Cortex of kidney (tissue), 1 donor: ENCODE measurements at places on chromosomes 3 and 15.

DNA sequence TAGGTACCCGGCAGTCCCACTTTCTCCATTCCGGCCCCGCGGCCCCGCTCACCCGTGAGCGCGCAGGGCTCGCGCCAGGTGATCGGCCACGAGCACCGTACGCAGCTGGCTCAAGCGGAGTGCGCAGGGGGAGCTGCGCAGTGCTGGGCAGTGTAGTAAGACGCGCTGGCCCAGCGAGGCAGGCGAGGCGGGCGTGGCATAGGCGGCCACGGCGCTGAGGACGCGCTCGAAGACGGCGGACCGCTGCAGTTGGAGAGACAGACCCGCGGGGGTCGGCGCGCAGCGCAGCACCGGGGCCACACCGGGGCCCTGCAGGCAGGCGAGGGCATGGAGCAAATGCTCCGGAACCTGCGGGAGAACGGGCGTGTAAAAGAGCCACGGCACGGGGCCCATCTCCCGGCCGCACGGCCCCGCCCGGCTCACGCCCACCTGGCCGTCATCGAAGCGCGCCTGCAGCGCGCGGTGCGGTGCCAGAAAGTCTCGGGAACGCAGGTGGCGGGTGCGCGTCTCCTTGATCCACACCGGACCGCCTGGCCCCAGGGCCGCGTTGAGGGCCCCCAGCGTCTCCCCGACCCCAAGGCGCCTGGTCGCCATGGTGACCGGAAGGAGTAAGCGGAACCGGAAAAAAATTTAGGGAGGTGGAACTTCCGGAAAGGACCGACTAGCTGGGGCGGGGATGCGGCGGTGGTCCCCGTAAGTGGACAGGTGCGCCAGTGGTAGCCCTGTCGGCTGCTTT, at the start of gene DALRD3:
TSS of gene DALRD3 (minus strand) at position 610 of the 736 bp plus-strand sequence. CDS start at position 594, 16 bp downstream.
- DNase-seq: no peak

DNA sequence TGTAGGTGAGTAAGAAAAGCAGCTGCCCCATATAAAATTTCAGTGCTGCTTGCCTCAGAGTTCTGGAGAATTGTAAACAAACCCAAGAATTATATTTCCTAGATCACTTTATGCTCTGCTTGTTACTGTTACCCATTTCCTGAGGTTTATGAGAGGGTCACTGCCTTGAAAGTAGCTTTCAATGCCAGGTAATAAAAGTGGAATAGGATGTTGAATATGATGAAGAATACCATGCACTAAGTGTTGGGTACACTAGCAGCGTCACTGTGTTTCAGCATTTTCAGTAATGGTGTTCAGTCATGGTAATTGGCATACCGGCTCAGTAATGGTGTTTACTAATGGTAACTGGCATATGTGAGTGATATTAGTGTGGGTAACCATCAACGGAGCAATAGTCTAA, 449.8 kb upstream of the TPRG1 start:
- no peak for DNase-seq

DNA sequence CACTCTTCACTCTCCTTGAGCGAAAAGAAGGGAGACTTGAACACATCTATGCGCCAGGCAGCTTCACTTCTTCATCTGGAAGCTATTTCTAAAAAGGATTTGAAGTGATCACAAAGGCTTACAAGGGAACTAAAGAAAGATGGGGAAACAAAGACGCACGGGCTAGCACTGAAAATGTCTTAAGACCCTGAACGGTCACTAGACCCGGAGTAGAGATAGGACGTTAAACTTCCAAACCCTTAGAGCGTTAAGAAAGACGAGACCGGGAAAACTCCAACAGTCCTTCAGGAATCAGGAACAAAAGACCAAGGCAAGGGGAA, 47.5 kb upstream of the EPHB3 start:
- no peak for DNase-seq

DNA sequence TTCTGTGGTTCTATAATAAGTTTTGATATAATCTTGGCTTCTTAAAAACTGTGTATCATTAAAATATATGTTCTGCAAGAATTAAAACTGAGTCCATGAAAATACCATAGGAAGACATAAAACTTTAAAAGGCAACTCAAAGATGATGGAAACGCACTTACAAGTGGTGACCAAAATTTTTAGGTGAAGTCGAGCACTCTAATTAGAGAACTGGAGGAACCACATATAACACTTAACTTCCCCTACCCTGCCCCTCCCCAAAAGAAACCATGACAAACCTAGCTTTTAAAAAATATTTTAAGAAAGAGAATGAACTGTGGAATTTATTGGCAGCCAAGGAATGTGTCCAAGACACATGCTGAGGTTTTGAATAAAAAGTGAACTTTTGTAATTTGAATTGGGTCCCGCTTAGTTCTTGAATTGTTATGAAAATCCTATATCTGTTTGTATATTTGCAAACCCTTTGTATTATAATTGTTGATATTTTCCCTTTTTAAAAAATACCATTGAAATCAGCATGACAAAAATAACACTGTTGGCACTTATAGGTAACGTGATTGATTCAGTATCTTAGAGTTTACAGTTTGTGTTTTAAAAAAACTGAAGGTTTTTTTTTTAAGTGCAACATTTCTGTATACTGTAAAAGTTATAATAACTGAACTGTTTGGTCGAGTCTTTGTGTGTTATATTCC, 7.7 kb downstream of the NR2F2 start:
- no peak for DNase-seq

DNA sequence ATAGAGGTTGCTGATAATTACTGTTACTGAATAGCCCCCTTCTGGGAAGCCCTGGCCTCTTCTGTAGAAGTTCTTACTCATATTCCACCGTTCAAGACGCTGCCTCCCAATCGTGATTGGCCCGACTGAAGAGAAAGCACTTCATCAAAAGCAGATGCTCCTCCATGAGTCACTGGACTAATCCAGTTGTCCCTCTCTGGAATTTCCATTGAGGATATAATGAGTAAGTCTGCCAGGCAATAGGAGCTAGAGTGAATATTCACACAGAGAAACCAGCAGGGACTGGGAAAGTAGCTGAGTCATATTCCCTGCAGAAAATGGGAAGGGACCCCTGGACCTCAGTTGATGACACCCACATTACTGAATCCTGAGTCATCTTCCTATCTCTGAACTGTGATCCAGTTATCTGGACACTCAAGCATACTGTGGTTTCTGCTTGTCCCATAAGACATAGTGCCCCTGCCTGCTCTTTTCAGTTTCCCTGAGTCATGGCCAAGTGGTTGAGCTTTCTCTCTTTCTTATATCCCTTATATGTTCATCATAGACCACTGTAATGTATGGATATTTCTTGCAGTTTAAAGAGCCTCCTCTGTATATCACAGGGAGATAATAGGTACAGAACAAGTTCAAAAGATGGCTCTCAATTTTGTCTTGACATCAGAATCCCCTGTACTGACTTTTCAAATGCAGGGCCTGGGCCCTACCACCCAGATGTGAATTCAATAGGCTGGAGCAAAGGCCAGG, 151.2 kb upstream of the CDIN1 start:
- DNase-seq: no peak

DNA sequence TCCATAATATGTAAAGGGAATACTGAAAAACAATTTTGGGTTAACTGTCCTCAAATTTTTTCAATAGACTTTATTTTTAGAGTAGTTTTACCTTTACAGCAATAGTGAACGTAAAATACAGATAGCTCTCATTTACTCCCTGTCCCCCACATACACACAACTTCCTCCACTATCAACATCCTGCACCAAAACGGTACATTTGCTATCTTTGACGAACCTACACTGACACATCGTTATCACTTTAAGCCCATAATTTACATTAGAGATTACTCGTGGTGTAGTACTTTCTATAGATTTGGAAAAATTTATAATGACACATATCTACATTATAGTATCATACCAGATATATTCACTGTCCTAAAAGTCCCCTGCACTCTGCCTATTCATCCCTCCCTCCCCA, 16.9 kb upstream of the P2RY1 start:
- DNase-seq: no peak

DNA sequence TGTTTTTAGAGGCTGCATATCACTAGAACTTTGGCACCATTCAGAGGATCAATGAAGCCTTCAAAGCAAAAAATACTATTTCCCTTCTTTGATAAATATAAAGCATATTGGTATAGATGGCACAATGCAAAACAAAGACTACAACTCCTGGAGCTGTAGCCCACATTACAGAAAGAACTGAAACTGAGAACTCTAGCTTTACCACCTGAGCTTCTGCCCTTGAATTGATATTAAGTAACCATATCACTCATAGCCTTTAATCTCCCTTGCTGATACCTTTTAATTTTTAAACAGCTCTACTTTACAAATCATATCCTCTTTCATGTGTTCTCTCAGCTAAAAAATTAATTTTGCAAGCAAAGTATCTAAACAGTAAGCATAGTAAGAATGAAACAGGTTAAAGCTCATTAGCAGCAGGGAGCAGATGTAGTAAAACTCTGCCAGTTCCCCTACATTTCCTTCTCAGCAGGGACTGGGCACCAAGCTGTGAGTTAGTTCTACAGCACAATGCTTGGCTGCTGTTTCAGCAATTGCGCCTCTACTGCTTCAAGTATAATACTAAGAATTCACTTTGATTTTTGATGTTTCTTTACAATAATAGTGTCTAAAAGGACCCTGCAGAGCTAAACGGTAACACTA, 97.9 kb upstream of the NANOGP8 start:
- DNase-seq: no peak

DNA sequence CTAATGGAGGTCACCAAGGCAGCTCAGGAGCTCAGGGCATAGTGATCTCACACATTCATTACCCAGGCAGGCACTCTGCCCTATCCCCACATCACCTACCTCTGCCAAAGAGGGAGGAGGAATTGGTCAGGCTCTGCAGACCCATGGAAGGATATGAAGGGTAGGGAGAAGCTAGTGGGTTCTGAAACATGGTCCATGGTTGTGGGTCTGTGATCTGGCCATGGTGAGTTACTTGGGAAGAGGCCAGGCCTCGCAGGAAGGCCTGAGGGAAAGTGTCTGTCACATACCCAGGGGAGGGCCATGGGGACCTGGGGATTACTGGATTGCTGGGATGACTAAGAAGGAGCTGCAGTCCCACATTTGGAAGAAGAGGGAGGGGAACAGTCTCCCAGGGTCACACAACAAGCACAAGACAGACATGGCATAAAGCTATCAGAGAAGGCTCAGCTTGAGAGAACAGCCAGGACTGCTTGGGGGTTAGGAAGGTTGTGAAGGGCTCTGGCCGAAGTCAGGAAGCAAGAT, 1.4 kb upstream of the PRSS50 start:
- no peak for DNase-seq

- DNase-seq: no peak
Observed at GRCh38 chr3:117873249-117873600, 1161.4 kb downstream of the IGSF11 start.

DNA sequence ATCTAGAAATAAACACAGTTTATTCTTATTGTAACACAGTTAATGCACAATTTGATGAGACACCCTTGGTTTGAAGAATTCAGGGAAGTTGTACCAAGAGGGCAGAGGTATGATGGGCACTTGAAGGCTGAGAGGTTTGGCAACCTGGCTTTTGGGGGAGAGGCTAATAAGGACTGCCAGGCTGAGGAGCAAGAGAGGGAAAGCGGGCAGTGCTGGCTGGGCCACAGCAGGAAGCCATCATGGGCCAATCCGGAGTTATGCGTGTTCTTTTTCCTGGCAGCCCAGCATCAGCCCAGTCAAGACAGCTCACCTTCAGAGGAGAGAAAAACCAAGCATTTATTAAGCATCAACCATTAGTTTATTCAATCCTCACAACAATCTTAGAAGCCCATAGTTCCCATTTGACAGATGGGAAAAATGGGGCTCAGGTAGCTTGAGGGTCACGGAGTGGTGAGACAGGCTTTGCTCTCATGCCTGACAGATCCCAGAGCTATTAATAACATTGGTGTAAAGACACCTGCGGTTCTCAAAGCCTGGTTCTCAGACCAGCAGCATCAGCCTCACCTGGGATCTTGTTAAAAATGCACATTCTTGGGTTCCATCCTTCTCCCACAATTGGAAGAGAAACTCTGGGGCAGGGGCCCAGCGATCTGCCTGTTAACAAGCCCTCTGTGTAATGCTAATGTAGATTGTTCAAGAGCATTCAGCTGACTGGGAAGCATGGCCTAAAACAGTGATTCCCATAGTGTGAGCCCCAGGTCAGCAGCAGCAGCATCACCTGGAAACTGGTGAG, 183.7 kb downstream of the NTRK3 start:
- DNase-seq: no peak

GRCh38 chr3:3074551-3075257, 35.5 kb downstream of the IL5RA start:
- DNase-seq: no peak

DNA sequence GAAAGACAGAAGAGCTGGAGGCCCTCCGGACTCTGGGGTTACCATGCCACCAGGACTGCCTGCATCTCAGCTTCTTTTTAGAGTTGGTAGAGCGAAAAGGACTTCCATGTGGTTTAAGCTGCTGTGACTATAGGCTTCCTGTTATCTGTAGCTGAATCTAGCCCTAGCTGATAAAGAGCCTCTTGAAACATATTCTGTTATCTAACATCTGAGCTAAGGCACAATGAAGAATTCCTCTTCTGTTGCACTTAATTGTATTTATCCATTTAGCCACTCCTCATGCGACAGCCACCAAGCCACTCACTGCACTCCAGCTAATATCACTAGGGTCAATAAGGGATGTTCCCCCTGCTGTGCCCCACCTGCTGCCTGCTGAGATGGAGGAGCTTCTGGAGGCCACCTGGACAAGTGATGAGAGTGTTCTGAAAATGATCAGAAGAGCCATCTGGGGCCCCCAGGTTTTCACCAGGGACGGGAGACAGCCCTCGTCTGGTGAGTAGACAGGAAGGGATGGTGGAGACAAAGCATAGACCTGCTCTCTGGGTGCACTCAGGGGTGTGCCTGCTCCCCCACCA, 94.6 kb upstream of the PLXNA1 start:
- no peak for DNase-seq

GRCh38 chr15:88800738-88801137, 2.5 kb upstream of the ACAN start:
- DNase-seq: no peak

- no peak for DNase-seq
Observed at GRCh38 chr3:129315223-129315997, 36.7 kb downstream of the HMCES start.

- DNase-seq: no peak
Observed at GRCh38 chr3:183629546-183630301, 5.7 kb upstream of the KLHL24 start.

- no peak for DNase-seq
Observed at GRCh38 chr3:120021523-120021922, 72.7 kb downstream of the GSK3B start.

GRCh38 chr15:55659481-55659880, 71.3 kb upstream of the PYGO1 start:
- DNase-seq: no peak

DNA sequence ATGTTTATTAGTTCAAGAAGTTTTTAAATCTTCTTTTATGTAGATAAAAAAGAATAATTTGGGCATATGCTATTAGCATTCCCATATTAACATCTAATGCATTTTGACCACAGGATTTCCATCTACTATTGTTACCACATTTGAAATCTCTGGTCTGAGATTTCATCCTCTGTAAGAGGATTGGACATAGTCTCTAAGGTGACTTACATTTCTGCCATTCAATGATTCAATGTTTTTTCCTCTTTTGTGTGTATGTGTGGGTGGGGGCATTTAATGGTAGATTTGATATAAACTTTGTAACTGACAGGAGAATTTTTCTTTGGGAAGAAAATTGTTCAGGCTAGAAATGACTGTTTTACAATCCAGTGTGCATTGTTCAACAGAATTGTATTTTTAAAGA, 307.3 kb upstream of the RBMS3 start:
- DNase-seq: no peak
